ENCODE measurements at places on chromosomes 2 and 18.

- peak; percentile 88 for DNase-seq
These were observed 10.2 kb downstream of the NFATC1 start for GRCh38 chr18:79405781-79406575.

GRCh38 chr2:108908713-108909070 is 80.3 kb downstream of the EDAR start:
- no peak for DNase-seq

DNA sequence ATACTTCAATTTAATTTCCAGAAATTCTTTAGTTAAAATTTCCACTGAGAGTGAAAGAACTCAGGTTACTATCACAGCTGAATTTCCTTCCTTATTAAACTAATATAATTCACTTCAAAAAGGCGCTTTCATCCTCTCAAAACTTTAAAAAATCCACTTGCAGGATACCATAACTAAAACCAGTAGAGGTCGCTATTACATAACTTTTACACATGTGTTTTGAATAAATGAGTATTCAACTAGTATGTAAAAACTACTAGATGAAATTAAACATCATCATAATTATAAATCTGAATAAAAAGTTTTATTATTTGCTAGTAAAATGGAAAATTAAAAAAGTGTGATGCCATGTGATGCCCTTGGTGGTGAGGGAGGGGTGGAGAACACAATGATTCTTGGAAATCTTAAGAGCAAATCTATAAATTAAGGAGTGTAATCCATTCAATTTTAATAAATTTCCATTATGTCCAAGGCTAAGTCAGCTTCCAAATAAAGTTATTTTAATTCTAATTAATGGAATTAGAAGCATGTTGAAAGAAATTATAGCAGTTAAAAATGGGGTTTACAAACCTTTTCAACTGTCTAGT is 61.4 kb downstream of the SOS1 start:
- DNase-seq: peak; percentile 66

- no peak for DNase-seq
These were observed 9.3 kb upstream of the CD226 start for GRCh38 chr18:69956665-69957620.

- no peak for DNase-seq
These were observed at the start of gene CNGA3 for GRCh38 chr2:98346311-98347236. CNGA3 (plus strand) TSS chr2:98346456; CDS start chr2:98369976, 23,520 bp downstream.

GRCh38 chr2:11990576-11990975 is 244.1 kb downstream of the LPIN1 start:
- DNase-seq: no peak

DNA sequence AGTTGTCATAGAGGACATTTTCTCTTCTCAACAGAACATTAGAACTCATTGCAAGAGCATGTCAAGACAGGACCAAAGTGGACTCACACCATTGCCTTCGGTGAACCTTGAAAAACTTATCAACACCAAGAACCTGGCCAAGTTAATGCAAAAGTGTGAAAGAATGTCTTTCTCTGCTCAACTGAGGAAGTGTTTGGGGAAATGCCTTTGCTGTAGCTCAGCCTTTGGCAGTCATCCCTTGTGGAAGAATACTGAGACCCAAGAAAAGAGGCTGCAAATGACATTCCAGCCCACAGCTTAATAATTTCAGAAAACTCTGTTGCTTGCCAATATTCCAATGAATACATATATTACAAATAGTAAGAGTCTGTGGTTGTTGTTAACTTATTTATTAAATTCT is 728.8 kb upstream of the PIK3C3 start:
- no peak for DNase-seq

DNA sequence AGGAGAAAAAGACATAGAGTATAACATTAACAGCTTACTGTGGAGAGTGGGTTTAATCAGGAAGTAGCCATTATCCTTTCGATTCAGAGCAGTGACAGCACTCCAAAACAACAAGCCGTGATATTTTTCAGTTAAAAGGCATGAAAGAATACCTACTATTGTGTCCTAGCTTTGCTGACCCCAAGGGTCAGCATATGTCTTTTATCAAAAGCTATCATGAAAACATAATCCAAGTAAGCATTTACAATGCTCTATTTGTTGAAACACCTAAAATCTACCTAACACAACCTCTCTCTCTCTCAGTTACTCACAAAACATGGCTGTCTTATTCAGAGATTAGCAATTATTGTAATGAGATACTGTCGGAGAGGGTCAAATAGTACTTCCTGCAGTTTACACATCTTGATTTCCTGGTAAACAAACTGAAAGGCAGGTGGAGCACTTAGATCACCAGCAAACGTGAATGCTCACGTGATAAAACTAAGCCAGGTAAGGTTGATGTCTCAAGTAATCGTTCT is 100.0 kb downstream of the BAZ2B start:
- peak; percentile 21 for DNase-seq

- peak; percentile 90 for DNase-seq
These were observed 16.2 kb downstream of the ATG16L1 start for GRCh38 chr2:233267516-233268245.

DNA sequence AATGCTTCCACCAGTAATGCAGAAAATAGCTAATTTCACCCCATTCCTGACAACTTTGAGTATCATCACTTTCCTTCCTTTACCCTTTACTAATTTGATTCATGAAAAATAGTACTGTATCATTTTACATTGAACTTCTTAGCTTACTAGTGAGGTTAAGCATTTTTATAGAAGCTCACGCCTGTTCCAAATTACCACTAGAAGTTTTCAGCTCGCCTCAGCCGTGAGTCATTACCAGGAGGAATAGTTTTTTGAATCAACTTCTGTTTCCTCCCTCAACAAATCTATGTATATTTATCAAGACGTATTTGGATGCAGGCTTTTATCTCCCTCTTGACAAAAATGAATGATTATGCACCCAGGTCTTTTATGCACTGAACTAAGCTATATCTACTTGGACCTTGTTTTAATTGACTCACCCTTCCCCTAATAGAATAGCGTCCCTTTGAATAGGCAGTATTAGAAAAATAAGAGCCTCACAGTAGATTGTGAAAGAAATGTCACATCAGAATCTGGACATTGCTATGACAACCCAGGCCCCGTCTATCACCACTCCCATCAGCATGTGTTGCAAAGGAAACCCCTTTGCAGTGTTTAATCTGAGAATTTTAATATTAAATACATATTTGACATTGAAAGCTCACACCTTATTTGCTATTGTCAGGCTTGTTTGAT is 207.4 kb upstream of the NRP2 start:
- peak; percentile 33 for DNase-seq

Data from activated CD4-positive, alpha-beta T cell treated with anti-CD3 and anti-CD28 coated beads, Interleukin-2, Interleukin-4, amounts not matched to agents 100 ng/mL and 50 ng/mL, durations not matched to agents 16 hours and 8 hours (primary cell).